Cardiac muscle cell (in vitro differentiated cells and primary cell): ENCODE measurements at places on chromosomes 13 and 19.

DNA sequence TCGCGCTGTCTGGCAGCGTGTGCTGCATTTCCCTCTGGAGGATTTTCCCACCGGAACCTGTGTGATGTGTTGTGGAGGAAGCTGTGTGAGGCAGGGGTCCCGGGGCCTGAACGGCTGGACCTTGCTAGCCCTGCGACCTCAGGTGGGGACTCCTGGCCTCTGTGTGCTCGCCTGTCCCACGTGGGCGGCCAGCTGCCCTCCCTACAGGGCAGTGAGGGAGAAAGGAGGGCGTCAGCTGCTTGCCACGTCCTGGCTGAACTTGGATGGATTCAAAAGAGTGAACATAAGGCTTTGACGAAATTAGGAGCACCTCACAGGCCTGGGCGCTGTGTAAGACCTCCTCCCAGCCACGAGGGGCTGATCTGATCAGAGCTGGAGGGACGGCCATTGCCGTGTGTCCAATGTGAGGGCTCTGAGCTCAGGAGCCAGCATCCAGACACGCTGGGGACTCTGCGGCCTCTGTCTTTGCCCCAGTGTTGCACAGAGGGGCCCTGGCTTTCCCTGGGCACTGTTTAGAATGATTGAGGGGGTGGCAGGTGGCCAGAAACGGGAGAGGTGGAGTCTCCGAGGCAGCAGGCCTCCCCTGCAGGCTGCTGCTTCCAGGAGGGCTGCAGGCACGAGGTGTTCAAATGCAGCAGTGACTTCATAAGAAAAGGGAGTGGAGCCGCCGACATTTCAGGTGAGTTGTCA lies 13.0 kb downstream of the TFDP1 start:
- no peak for DNase-seq

DNA sequence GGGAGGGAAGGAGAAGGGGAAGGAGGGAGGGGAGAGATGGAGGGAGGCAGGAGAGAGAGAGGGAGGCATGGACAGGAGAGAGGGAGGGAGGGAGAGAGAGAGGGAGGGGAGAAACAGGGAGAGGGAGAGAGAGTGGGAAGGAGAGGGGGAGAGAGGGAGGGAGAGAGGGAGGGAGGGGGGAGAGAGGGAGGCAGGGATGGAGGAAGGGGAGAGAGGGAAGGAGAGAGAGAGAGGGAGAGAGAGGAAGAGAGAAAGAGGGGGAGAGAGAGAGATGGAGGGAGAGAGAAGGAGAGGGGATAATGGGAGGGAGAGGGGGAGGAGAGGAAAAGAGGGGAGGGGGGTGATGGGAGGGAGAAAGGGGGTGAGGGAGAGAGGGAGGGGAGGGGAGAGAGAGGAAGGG lies 86.8 kb upstream of the VSTM2B start:
- no peak for DNase-seq

DNA sequence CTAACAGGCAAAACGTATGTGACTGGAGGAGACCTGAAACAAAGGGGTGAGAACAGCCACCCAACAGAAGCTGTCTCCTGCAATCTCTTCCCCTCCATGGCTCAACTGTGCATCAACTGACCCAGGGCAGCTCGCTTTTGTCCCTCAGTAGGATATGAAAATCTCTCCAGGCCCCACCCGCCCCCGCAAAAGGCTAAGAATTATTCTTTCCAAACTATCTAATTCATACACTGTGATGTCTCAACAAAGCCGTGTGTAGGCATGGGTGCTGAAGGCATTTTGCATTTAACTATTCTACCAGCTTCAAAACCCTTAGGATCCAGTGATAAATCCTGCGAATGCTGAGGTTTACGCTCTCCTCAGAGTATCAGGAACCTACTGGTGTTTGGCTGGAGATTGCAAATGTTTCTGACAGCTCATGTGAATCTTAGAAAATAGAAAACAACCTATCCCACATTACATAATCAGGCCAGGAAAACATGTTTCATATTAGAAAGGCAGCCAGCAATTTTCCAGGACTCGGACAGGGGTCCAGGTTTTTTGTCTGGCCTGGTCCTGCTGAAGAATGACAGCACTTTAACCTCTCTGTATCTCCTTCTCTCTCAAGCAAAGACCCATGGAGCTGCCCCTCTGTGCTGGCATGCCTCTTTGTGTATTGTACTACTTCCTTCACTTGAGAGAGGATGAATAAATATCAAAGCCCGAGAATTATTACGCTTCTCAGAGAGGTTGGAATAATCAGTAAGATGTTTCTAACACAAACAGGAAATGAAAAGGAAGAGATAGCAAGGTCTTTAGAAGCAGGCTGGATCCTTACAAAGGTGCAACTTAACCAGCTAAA lies 17.3 kb downstream of the DHRS12 start:
- DNase-seq: no peak

DNA sequence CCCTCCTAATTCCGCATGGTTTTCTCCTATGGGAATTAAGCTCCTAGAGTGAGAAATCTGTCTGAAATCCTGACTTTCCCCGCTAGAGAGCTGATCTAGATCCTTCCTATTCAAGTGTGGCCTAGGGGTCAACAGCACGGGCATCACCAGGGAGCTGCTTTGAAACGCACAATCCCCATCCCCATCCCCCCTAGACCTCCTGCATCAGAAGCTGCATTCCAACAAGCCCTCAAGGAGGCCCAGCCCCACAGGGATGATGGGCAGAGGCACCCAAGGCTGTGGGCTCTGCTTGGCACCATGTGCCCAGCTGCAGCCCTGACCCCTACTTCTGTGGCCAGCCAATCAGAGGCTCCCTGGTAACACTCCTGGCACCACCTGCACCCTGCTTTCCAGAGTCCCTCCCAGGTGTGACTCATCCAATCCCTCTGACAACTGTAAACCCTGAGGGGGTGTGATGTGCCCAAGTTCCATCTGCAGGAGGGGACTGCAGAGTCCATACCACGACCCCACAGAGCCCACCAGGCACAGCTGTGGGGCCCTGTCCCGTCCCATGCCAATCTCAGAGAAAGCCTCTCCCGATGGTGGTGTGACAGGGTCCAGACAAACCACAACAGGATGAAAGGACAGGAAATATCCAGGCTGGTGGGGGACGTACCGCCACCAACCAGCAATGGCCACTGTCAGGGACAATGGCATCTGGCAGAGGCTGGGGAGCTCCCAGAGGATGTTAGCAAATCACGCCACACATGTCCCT lies 19.8 kb upstream of the SLC35E1 start:
- DNase-seq: no peak

DNA sequence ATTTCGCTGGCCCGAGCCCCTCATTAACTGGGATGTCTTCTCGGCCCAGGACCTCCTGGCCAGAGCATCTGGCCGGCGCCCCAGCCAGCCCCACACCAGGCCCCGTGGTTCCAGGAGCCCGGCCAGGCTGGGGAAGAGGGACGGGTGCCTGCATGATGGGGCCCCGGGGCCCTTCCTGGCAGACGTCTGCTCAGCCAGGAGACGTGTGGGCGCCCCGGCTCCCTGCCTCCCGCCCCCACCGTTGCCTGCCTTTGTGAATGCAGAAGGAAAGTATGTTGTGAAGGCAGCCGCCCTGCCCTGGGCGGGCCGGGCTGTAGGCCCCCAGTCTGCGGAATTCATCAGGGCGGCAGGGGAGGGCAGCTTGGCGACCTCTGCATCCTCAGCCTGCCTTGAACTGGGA lies 4.4 kb upstream of the COMP start:
- DNase-seq: no peak

GRCh38 chr19:46704379-46705076 lies 12.4 kb downstream of the PRKD2 start:
- peak; percentile 72 for DNase-seq

DNA sequence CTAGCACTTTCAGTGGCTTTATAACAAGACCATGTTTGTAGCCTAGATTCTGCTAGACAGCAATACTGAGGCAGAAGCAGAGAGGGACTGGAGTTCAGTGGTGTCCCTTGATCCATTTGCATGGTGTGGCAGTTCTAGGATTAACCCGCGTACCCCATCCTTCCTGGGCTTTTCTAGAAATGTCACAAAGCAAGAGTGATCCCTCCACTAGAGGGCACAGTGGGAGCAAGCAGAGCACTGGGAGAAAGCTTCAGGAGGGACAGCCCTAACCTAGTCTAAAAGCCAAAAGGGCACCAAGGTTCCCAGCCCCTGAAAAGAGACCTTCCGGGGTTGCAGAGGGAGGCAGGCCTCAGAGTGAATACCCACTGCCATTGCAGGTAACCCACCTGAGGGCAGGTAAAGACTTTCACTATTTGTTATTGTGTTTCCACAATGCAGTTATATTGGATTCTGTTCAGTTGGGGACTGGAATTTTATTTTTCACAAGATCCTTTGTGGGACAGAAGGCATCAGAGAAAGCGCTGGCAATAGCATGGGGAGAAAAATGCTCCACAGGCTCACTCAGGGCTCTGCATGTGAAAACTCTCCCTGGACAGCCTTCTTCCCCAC lies 170.6 kb downstream of the FLT1 start:
- DNase-seq: peak; percentile 82

- DNase-seq: no peak
Observed at GRCh38 chr13:44103429-44104196, 223.9 kb downstream of the LACC1 start.

GRCh38 chr19:35816262-35816661 lies 3.6 kb upstream of the PRODH2 start:
- no peak for DNase-seq

DNA sequence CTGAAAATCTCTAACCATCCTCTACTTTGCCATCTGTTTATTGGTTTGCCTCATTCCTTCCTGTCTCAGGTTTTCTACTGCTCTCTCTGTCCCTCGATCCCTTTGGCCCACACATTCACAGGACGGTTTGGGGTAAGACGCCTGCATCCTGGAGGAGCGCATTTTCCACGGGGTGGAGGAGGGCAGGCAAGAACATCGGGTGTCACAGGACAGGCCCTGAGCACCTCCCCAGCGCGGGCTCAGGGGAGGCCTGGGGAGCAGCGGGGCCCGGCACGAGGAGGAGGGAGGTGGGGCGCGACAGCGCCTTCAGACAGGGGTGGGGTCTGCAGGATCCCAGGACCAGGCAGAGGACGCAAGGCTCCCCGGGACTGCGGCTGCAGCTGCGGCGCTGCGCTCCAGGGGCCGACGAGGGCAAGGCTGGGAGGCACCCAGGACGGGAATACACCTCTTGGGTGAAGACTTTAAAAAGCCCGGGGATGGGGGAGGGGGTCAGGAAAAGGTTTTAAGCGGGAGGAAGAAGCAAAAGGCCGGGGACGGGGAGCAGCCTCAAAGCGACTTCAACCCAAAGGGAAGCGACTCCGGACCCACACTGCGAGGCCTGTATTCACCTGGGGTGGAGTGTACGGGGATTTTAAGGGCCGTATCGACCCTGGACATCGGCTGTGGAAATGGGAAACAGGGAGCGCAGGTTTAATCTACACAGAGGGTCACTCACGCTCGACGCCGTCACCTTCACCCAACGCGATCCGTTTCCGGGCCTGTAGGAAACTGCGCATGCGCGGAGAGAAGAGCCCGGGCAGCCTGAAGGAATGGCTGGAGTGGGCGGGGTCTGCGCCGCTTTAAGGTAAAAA lies at the start of gene ZNF415:
ZNF415 (minus strand) TSS at position 770 of the 851 bp plus-strand sequence. CDS start 10,234 bp downstream, outside the sequence.
- DNase-seq: peak; percentile 92

DNA sequence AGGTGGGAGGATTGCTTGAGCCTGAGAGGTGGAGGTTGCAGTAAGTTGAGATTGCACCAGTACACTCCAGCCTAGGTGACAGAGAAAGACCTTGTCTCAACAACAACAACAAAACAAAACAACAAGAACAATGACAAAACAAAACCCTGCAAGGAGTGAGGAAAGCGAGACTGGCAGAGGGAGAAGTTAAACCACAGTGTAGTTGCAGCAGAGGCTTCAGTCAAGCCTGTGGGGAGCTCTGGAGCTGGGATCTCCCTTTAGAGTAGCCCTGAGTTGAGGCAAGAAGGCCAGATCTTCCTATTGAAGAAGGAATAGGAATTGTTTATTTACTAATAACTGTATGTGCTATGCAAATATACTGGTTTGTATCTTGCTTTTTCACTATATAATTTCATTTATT lies 25.3 kb upstream of the RNASEH2B start:
- no peak for DNase-seq

GRCh38 chr19:18232540-18233223 lies 6.4 kb upstream of the PDE4C start:
- peak; percentile 73 for DNase-seq

DNA sequence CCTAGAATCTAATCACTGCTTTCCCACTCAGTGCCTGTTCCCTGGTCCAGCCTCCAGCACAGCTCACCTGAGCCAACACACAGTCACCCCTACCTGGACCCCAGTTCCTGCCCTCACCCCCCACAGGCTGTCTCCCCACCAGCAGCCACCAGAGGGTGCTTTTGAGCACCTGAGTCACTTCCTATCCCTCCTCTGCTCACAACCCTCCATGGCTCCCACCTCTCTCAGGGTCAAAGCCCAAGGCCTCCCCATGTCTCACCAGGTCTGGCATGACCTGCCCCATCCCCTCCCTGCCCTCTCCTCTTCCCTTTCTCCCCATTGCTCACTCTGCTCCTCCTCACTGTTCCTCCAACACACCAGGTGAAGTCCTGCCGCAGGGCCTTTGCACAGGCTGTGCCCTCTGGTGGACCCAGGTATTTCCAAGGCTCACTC lies 7.1 kb upstream of the DPP9 start:
- no peak for DNase-seq

- no peak for DNase-seq
Observed at GRCh38 chr13:50379584-50379983, 364.3 kb downstream of the KCNRG start.

DNA sequence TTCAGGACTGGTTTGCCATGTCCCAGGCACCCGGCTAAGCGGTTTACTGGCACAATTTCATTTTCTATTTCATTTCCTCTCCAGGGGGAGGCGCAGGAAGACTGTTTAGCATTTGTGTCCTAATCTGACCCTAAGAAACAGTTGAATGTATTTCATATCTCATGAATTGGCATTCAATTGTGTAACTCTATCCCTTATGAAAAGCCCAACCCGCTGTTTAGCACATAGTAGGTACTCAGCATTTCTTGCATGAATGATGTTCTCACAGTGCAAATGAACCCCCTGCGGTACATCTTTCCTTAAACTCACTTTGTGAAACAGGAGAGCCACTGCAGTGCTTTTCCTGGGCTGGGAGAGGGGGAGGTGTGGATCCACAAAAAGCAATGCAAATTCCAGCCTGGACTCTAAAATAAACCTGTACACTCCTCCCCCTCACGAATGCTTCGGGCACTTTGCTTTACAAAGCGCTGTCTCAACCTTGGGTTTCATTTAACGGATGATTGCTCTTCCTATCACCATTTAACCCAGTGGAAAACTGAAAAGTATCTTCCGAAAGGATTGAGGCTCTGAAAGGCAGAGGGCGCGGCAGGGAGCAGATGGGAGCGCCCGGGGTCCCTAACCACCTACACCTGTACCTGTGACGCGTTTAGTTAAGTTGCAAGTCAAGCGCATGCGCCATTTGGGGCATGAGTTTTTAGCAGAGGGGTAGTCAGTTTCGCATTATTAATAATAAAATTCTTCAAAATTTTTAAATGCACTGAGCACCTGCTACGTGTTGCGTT lies 1.2 kb upstream of the EEF2 start:
- DNase-seq: peak; percentile 78

DNA sequence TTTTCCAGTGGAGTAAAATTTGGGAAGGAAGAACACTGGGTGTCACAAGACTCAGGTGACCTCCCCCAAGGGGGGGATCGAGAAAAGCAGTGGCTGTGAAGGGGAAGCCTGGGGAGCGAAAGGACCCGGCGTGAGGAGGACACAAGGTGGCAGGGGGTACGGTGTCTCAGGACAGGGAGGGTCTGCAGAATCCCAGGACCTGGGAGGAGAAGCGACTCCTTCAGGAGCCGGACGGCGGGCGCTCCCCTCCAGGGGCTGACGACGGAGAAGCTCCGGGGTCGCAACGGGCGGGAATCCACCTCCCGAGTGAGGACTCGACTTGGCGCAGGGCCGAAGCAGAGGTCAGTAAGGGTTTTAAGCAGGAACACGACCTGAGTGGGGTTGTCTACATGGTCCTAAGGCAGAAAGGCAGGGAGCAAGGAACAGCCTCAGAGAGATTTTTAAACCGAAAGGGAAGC lies 529 bp downstream of the ZNF836 start:
- peak; percentile 39 for DNase-seq

GRCh38 chr13:48892053-48892687 lies 83.5 kb upstream of the FNDC3A start:
- no peak for DNase-seq
